NCI-H226 (cell line): ENCODE measurements at places on chromosomes 2 and 18.
A peak's percentile ranks its signal among the peaks of the same experiment; 100 is the strongest.

DNA sequence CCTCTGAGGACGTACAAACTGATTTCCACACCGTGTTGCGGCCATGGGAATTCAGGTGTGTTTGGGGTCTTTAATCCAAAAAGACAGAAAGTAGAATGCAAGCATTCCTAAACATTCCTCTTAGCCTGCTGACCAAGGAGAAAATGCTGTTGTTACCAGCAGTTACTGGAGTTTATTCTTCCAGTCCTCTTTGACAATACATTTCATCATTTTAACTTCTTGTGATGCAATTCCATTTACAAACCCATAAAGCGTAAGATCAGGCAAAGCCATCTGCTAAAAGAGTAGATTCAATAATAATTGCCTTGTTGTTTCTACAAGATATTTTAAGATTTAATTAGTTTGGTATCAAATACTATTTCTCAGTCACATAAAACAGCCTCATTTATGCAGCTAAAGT is 32.7 kb downstream of the SPIRE1 start:
- DNase-seq, result no peak

GRCh38 chr2:136356125-136357006 is 238.4 kb upstream of the CXCR4 start:
- DNase-seq, result no peak

DNA sequence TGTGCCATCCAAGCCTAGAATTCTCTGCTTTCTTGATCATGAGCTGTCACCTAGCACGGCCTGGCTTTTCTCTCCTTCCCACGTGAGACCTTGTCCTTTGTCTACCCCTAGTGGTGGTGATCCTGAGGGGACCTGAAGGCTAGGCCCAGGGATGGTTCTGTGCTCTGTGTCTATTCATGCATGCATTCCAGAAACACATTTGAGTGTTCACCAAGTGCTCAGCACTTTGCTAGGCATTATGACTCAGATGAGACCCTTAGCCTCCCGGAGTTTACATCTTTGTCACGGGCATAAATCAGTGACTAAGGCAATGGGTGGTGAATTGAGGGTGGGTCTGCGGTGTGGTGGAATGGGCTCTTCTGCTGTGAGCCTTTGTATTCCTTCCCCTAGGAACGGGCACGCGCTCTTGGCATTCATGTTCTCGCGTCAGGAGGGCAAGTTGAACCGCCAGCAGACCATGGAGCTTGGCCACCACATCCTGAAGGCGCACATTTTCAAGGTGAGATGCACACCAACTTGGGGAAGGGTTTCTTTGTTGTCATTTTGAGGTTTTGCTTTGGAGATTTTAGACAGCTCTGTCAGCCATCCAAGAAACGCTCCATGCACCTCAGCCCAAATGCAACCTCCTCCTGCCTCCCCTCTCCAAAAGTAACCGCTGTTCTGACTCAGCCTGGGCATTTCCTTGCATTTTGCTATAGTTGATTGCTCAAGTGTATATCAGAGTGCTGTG is 100.9 kb downstream of the WDSUB1 start:
- DNase-seq, result no peak

DNA sequence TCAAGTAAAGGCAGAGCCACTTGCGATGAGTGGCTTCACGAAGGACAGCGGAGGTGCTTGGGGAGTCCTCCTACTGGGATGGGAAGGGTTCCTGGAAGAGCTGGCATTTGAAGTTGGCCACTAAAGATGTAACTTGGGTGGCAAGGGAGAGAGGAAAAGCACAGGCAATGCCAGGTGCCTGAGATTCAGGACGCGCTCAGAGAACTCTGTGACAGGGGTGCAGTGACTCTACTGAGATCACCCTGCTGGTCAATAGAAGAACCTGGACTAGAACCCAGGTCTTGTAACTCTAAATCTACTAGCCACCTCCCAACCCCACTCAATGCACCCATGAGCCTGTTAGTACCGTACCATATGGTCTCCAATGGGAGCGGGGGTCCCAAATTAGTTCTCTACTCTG is 5.4 kb upstream of the GRHL1 start:
- DNase-seq, result no peak

DNA sequence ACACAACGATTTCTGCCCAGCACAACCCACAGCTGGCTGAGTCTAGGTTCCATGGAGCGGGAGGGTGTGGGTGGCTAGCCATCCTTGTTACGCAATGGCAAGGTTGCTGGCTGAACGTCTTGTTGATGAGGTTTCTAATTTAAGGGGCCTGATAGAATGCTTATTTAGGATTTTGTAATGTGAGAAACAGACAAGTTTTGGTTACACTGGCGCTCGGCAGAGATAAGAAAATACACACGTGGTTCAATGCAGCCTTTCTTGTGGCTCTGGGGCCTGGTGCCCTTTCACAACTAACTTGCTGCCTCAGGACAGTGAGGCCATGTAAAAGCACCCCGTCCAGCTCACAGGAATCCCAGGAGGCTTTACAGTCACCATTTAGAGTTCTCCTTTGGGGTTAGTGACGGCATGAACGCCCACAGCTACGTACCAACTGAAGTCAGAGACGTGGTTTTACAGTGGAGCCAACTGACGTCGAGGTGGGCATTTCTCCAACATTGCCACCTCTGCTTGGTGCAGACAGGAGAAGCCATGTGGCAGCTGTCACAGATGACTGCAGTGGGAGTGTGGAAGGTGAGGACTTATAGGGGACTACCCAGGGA is 29.7 kb upstream of the PIEZO2 start:
- no peak for DNase-seq

- no peak for DNase-seq
Observed at GRCh38 chr2:162230761-162231160, 12.5 kb downstream of the FAP start.

- no peak for DNase-seq
Observed at GRCh38 chr2:65227020-65227455, 593 bp upstream of the ACTR2 start.

DNA sequence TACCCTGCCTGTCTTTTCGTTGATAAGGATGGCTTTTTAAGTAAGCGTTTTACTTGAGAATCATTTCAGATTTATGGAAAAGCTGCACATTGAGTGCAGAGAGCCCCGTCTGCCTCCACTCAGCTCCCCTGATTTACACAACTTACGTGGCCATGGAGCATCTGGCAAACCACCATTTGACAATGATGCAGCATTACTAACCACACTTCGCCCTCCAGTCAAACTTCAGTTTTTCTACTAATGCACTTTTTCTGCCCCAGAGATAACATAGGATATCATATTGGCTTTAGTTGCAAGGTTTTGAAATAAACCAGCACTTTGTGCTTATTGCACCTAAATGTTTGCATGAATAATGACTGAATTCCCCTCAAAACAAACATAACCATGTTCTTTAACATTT is 165.1 kb upstream of the TPO start:
- no peak for DNase-seq

- no peak for DNase-seq
Observed at GRCh38 chr2:165281387-165281786, 42.2 kb downstream of the SCN2A start.

GRCh38 chr2:131425231-131425941 is 50.5 kb upstream of the TUBA3D start:
- DNase-seq, result no peak

- peak; percentile 91 for DNase-seq
Observed at GRCh38 chr18:27750014-27750413, 426.9 kb downstream of the CDH2 start.

DNA sequence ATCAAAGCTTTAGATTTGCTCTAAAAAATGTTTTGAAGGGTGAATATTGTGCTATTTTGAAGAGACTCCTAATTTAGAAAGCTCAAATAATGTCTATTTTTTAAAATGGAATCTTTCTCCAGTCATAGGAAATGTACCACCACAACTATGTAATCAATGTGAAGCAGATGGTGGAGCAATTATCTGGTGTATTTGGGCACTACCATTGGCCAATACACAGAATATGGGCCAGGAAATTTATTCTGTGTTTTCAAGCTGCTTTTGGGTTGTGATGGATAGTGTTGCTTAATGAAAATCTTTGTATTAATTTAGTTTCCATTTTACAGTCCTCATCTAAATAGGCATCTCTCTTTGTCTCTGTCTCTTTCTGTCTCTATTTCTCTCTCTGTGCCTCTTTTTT is 17.1 kb upstream of the VWC2L start:
- DNase-seq, result no peak

GRCh38 chr2:28102455-28102874 is 211.9 kb downstream of the BABAM2 start:
- DNase-seq, result peak; percentile 22

DNA sequence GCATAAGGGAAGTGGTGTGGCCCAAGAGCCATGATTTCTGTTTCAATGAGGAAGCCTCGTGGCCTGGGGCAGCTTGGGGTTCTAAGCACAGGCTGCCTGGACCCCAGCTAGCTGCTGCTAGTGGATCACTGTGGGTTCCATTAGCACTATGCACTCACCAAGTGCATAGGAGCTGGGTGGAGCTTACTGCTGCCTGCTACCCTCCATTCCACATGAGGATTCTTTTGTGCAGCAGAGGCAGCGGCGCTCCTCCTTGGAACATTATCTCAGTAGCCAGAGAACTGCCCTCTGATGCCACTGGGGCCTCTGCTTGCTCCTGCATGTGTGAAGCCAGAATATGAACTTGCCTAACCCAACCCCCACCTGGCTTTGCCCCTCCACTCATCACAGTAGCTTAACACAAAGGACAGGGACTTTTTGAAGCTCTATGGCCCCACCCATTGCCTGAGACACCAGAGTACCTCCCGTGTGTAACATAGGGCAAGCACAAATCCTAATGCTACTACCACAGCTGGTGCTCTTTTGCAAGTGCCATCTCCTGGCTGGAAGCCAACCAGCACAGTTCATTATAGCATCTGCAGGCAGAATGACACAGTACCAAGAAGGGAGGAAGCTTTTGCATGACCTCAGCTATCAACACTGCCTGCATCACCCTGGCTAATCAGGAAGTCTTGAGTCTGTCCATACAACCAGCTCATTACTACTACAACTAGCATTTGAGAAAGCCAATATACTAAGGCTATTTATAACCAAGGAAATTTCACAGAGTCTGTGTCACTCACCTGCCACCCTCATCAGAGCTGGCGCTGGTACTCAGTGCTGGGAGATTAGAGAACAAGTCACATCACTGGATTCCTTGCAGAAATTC is 297.0 kb upstream of the GULP1 start:
- no peak for DNase-seq

DNA sequence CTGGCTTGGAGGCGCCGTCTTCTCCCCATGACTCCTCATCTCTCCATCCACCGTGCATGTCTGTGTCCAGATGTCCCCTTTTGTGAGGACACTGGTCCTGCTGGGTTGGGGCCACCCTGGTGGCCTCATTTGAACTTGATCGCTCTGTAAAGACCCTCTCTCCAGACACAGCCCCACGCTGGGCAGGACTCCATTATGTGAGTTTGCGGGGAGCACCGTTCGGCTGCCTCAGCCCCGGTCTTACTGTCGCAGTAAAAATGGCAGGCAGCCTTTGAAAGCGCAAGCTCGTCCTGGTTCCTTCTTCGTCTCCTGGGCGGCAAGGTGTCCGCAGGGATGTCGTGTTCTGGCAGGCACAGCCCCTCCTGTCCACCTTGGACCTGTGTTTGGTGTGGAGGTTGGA is 17.7 kb downstream of the NFATC1 start:
- no peak for DNase-seq

GRCh38 chr2:166372046-166372445 is 3.7 kb downstream of the SCN9A start:
- DNase-seq, result peak; percentile 61

DNA sequence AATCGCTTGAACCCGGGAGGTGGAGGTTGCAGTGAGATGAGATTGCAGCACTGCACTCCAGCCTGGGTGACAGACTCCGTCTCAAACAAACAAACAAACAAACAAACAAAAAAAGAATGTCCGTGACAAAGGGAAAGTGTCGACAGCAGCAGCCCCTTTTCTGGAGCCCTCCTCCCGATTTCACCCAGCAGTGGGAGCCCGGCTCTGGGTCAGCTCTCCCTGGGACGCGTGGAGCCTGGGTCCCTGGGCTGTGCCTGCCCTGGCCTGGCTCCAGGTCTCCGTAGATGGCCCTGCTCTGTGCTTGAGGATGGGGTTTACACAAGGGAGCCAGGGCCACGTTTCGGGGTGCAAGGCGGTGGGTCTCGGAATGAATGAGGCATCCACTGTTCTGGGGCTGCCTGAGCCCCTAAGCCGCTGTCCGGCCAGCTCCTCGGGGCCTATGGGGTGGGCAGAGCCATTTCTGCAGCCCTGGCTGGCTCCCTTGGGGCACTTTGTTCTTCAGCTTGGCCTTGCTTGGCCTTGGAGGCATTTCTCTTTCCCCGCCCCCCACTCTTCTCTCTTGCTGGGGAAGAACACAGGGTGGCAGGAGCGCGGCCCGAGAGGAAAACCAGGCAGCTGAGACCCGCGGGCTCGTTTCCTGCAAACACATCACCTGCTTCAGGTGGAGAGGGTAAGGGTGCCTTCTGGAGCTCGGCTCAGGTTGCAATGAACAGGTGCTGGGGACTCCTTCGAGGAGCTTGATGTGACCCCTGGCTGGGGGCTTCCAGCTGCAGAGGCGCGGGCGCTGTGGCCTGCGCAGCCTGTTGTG is 29.1 kb downstream of the RTP5 start:
- no peak for DNase-seq

- no peak for DNase-seq
Observed at GRCh38 chr2:136363470-136363869, 245.5 kb upstream of the CXCR4 start.

GRCh38 chr2:207163053-207163755 is 2.5 kb downstream of the KLF7 start:
- DNase-seq, result peak; percentile 62

DNA sequence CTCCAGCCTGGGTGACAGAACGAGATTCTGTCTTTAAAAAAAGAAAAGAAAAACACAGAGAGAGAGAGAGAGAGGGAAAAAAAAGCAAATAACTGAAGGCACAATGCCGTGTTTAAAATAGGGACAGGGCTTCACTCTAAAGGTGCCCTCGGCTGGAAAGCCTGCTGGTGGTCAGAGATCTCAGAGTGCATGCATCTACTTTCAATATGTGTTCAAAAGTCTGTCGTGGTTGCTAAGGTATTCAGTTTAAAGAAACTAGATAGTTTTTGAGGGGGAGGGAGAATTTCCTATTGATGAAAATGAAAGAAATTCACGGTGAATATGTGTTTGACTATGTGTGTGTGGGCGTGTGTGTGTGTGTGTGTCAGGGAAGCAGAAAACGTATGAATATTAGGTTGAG is 11.0 kb upstream of the CBLN2 start:
- no peak for DNase-seq

GRCh38 chr2:232132181-232132580 is 170.7 kb downstream of the DIS3L2 start:
- no peak for DNase-seq

GRCh38 chr18:23106575-23106974 is 28.7 kb upstream of the CABLES1 start:
- peak; percentile 93 for DNase-seq

- no peak for DNase-seq
Observed at GRCh38 chr2:209236377-209236776, 187.5 kb upstream of the MAP2 start.

- DNase-seq, result no peak
Observed at GRCh38 chr2:121335294-121336290, 50.6 kb upstream of the TFCP2L1 start.

DNA sequence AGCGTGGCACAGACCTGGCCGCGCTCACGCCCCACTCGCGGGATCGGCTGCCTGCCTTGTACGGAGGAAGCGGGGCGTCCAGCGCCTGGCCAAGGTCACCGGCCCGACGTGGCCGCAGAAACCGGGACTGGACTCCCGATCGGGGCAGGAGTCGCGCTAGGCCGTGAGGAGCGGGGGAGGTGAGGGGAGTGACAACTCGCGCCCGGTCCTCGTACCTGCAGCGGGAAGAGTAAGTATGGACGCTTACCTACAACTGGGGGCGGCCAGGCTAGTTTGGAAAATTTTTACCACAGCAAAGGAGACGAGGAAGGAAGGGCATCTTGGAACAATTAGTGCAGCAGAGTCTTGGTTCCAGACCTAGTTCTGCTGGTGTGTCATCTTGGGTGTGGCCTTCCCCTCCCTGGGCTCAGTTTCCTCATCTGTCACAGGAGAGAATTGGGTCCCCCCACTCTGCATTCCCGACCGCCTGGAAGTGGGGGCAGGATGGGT is 693 bp downstream of the UBE2F start:
- DNase-seq, result no peak
